ENCODE measurements at places on chromosomes 11 and 22. TPM values are rescaled to one million over a fixed set of nuclear protein-coding genes. Genes with fewer than 3 reads are reported as not detected.
A peak's percentile ranks its signal among the peaks of the same experiment; 100 is the strongest.

DNA sequence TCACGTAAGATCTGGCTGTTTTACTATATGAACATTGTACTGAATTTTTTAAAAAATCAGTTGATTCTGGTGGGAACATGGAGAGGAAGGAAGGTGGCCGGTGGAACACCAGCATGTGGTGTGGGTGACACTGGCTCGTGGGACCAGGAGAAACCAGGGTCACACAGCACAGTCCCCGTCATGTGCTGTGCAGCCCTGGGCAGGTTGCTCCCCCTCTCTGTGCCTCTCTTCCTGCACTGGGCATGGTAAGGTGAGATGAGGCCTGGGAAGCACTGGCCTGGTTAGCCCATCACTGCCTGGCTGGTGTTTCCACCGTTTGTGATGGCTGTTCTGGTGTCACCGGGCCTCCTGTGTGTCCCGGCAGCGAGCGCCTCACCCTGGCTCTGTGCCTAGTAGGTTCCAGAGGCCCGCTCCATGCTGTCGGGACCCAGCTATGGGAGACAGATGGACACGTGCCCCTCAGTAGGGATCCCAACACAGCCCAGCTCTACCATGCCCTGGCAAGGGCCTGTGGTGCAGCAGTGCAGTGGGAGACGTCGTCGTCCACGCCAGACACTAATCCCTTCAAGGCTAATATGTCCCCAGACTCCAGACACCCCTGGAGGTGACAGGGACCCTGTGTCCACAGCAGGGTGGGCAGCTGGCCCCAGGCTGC lies 88.2 kb upstream of the LINC01488 start:
- no peak for DNase-seq

GRCh38 chr11:43644621-43645299 lies 35.8 kb upstream of the HSD17B12 start:
- DNase-seq = no peak

- no peak for DNase-seq
Measured at GRCh38 chr11:64998690-64999431, 2.1 kb upstream of the BATF2 start.

GRCh38 chr11:14029971-14030920 lies 67.7 kb downstream of the SPON1 start:
- DNase-seq = no peak

- DNase-seq = no peak
Measured at GRCh38 chr22:26442086-26442756, 13.2 kb downstream of the ASPHD2 start.

- peak; percentile 88 for DNase-seq
Measured at GRCh38 chr22:39135092-39135896, 17.2 kb downstream of the CBX7 start.

DNA sequence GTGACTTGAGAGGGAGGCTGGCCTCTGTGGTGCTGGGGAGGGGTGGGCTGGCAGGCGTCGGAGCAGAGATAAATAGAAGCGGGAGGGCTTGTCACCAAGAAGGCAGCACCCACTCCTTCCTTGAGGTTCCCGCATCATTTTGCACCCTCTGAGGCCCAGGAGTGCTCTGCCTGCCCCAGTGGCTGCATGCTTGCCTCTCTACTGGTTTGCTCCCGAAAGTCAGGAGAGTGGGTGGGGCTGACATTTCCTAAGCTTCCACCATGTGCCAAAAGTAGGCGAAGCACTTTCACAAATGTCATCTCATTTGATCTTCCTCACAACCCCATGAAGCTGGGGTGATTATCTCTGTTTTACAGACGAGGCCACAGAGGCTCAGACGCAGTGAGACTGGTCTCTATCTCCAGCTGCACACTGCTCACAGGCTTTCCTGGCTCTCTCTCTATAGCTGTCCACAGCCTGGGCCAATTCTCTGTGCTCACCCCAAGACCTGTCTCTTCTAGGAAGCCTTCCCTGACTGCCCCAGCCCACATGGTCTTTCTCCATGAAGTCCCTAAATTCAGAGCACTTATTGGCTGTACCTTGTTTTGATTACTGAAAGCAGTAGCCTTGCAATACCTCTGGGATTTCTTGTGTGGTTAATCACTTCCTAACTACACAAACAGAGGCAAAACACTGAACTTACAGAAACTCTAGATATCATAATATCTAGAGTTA lies 2.6 kb upstream of the UCP3 start:
- DNase-seq = no peak

GRCh38 chr11:76231121-76231738 lies 24.9 kb upstream of the WNT11 start:
- no peak for DNase-seq

DNA sequence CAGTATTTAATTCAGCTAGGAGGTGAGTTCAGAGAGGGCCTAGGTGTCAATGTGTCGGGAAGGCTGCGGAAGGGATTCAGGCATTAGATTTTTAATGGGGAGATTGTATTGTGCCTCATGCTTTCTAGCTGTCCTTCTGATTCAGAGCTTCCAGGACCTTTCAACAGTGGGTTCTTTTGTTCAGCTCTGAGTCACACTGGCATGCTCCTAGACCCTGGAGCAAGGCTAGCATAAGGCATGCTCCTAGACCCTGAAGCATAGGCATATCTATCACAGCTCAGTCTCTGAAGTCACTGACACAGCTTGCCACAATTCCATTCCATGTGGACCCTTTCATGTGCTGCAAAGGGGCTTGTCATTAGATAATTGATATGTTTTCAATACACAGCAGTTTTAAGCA lies 396.9 kb downstream of the RAB38 start:
- no peak for DNase-seq

GRCh38 chr22:30312053-30312452 lies 14.7 kb downstream of the TBC1D10A start:
- no peak for DNase-seq

DNA sequence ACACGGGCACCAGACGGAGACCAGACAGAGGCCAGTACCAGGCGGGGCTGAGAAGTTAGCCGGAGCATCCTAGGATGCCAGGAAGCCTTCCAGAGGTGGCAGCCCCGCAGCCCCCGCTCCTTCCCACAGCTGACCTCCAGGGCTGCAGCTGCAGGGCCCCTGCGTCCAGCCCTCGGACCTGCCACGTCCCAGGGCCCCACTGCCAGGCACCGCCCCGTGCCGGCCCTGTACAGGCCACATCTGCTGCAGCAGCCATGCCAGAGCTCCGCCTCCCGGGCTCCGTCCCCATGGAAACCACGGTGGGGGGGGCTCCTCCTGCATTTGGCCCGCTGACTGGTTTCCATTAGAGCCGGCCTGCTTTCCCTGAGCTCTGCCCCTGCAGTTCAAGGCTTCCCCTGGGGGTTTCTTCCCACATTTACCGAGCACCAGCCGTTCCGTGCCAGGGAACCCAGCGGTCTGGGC lies 62.5 kb upstream of the PPARA start:
- DNase-seq = no peak

GRCh38 chr11:33980897-33981296 lies 70.6 kb upstream of the CAPRIN1 start:
- DNase-seq = peak; percentile 31

DNA sequence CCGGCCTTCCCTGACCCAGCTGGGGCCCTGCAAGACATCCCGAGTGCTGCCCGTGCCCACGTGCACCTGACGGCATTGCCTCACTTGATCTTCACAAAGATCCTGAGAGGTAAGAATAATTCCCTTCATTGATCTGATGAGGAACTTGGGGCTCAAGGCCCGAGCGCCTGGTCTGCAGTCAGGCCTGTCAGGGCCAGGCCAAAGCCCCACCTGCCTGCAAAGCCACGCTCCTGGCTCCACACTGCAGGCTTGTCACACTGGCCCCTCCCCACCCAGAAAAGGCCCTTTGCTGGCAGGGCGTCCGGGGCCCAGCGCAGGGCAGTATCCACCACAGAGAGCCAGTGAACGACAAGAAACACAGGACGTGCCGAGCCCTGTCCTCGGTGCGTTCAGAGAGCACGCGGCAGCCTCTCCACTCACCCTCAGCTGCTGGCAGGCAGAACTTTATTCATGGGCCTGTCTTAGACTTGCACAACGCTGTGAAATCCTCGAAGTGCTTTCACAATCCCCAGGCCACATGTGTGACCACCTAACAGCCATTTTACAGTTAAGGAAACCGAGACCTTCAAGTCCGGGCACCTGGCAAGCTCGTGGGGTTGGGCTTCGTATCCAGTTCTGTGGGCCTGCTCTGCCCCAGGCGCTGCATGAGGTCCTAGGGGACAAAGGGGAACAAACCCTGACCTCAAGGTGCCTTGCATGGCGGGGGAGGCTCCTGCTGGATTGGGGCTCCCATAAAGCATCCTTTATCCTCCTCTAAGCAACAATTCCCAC lies 14.8 kb downstream of the KIAA0930 start:
- DNase-seq = no peak

GRCh38 chr22:39900306-39901227 lies at the start of gene GRAP2:
Gene GRAP2, plus strand, starts transcription at chr22:39901084. Its CDS starts 46,023 bp downstream, at chr22:39947107.
- DNase-seq = no peak

DNA sequence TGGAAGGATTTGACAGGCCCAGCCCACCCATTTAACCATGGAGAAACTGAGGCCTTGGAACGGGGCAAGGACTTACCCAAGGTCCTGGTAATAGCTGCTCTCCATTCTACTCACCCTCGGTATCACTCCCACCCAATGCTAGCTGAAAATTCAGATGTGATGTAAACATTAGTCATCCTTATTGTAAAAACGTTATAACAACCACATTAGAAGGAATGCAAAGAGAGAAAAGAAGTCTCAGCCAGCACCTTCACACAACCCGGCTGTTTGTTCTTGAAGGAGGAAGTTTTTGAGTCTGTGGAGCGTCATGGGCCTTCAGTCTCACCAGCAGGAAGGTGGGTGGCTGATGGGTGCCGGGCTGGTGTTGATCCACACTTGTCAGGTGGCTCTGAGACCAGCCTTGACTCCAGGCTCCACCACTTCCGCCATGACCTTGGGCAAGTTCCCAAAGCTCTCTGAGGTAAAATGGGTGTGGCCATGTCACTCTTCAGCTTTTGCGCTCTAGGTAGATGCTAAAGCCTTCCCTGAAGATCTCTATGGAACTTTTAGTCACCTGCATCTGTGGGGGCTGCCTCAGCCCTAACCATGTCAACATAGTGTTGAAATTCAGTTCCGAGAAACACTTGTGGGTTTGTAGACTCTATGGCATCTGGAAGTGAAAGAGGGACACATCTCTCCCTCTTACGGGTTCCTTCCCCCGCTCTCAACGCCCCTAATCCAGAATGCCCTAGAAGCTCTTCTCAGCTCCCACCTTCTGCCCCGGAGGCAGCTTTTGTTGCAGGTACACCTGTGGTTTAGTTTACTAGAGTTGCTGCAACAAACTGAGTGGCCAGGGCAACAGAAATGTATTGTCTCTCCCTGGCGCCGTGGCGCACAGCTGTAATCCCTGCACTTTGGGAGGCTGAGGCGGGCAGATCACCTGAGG lies 14.8 kb downstream of the CD6 start:
- DNase-seq = no peak

DNA sequence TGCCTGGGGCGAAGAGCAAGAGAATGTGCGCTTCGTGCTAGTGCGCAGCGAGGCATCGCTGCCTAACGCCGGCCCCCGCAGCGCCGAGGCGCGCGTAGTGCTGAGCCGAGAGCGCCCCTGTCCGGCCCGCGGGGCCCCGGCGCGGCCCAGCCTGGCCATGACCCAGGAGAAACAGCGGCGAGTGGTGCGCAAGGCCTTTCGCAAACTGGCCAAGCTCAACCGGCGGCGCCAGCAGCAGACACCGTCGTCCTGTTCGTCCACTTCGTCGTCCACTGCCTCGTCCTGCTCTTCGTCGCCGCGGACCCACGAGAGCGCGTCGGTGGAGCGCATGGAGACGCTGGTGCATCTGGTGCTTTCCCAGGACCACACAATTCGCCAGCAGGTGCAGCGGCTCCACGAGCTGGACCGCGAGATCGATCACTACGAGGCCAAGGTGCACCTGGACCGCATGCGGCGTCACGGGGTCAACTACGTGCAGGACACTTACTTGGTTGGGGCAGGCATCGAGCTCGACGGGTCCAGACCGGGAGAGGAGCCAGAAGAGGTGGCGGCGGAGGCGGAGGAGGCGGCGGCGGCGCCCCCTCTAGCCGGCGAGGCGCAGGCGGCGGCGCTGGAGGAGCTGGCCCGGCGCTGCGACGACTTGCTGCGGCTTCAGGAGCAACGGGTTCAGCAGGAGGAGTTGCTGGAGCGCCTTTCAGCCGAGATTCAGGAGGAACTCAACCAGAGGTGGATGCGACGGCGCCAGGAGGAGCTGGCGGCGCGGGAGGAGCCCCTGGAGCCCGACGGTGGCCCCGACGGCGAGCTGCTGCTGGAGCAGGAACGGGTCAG lies 1.0 kb downstream of the RASSF10 start:
- DNase-seq = peak; percentile 51

GRCh38 chr11:108902027-108902469 lies 237.2 kb downstream of the DDX10 start:
- DNase-seq = no peak

DNA sequence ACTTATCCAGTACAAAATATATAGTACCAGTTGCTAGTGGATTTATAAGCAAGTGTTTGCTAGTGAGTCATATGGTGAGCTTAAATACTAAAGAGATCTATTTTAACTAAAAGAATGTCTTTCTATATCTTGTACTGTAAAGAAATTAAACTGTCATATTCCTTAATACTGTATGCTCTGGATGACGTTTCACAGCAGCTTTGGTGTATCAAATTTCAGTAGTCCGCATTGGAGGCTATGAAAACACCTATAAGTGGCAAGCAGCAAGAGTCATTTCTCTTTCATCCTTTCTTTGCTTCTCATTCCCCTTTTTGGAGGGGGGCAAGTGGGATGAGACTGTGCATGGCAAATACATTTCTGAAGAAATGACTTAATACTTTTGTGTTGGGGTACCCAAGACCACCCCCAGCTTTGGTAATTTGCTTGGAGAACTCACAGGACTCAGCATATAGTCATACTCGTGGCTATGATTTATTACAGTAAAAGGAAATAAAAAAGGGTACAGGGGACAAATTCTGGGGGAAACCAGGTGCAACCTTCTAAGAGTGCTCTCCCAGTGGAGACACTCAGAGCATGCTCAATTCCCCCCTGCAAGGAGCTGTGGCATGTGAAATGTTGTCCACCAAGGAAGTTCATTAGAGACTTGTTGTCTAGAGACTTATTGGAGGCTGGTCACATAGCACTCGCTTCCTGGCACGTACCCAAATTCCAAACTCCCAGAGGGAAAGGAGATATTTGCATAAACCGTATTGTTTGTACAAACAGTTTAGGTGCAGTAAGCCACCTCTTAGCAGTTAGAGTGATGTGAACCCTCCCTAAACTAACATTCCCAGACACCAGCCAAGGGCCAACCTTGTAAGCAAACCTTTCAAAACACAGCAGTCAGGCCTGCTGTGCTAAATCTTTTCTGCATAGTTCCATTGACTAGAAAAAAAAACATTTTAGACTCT lies 210.8 kb downstream of the PGR start:
- DNase-seq = no peak

- DNase-seq = no peak
Measured at GRCh38 chr11:68200639-68201038, 12.5 kb downstream of the KMT5B start.

Gene GNG3
- total RNA-seq = 1.1 TPM

Gene MYOD1
- not detected for total RNA-seq

Gene SHANK3
- total RNA-seq = 223 TPM

Gene PRR33
- total RNA-seq = not detected

Gene RBMXL2
- total RNA-seq = not detected

Gene FREY1
- 1.1 TPM for total RNA-seq

Gene OR8G1
- 0.13 TPM for total RNA-seq

Gene SLC5A1
- 0.26 TPM for total RNA-seq

Gene HBG1
- total RNA-seq = not detected
